ENCODE measurements at places on chromosomes 11 and 22.
A peak's percentile ranks its signal among the peaks of the same experiment; 100 is the strongest.

- no peak for DNase-seq
Measured at GRCh38 chr11:36456156-36456555, 53.9 kb downstream of the TRAF6 start.

GRCh38 chr22:30969532-30970355 is 679 bp downstream of the TUG1 start:
- DNase-seq = no peak

DNA sequence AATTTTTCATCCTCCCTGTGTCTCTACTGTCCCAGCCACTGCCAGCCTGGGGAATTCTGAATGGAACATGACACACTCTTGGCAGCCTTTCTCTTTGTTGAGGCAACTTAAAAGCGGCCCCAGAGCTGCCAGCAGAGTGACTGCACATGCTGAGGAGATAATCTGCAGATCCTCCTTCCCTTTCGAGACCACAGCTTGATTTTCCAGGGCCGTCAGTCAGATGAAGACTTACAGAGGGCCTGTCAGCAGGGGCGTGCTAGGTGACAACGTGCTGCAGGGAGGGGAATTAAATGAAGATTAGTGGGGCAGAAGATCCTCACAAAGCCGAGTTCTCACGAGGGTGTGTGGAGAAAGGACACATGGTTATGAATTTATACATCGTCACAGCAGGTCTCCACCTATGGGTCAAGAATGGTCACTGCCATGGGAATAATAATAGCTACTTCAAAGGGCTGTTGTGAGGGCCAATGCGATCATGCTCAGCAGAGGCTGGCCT is 193.5 kb upstream of the PITPNB start:
- peak; percentile 7 for DNase-seq

- no peak for DNase-seq
Measured at GRCh38 chr11:78922859-78923625, 348.4 kb upstream of the NARS2 start.

- DNase-seq = no peak
Measured at GRCh38 chr22:25083056-25083806, 116.4 kb upstream of the CRYBB3 start.

- DNase-seq = no peak
Measured at GRCh38 chr22:37416389-37416788, 10.9 kb downstream of the ELFN2 start.

DNA sequence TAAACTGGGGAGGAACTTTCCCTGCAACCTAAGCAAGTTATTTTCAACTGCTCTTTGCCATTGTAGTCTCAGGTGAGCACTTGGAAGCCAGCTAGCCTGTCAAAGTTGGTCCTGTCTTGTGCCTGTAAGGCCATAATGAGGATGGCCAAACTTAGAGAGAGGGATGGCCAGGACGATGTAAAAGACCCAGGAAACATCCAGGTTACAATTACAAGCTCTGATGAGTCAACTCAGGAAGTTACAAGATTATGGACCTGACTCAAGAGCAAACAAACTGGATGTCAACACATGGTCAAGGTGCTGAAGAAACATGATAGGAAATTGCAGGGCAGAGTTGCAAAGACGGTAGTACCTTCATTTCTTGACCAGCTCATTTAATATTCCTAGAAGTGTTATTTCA is 1.6 kb downstream of the GTPBP1 start:
- no peak for DNase-seq

GRCh38 chr22:27224485-27225374 is 567.3 kb downstream of the MIAT start:
- DNase-seq = no peak

GRCh38 chr11:70448983-70449567 is 50.7 kb downstream of the CTTN start:
- no peak for DNase-seq

- no peak for DNase-seq
Measured at GRCh38 chr11:102802341-102802740, 4.4 kb upstream of the MMP1 start.

DNA sequence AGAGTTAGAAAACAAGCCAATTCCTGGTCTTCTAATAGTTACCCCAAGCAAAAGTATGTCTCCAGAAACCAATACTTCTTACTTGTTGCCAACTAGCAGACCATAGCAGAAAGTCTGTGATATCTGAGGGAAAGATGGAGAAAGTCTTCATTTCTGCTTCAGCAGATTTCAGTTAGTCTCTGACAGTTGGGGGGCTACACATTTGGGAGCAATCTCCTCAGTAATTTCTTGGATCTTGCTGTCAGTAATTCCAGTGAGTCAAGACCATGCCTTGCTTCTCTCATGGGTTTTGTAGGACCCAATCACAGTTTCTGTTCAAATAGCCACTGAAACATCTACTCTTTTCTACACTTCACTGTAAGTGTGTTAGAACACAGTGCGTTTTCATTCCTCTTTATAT is 118.8 kb downstream of the ATXN10 start:
- DNase-seq = no peak

DNA sequence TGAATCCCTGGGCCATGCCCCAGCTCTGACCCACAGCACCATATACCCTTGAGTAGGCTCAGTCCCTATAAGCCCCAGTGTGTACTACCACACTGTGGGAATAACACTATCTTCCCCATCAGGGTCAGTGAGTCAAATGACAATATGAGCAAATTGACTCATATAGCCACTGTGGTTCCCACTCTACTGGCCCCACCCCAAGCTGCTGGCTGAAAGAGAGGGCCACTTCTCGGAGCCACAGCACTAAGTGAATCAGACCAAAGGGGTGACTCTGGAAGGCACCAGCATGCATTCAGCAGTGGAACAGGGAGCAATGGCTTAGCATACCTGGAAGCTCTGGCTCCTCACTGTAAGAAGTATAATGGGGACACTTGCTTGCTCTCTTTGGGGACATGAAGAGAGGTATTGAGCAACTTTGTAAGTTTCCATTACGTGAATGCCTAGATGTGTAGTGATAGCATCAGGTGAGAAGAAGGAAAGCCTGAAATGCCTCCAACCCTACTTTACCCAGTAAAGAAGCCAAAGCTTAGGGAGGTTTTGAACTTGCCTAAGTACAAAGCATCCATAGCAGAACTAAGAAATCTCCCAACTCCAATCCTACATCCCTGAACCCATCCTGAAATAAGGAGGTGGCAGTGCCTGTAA is 13.5 kb downstream of the CD59 start:
- DNase-seq = no peak

GRCh38 chr11:17544181-17544622 is at the start of gene USH1C:
Gene USH1C, minus strand, starts transcription at chr11:17544416. Its CDS starts 109 bp downstream, at chr11:17544307.
- DNase-seq = no peak

- DNase-seq = no peak
Measured at GRCh38 chr22:32389685-32390084, 22.4 kb downstream of the RTCB start.

- DNase-seq = no peak
Measured at GRCh38 chr11:109747839-109748238, 325.8 kb downstream of the C11orf87 start.

DNA sequence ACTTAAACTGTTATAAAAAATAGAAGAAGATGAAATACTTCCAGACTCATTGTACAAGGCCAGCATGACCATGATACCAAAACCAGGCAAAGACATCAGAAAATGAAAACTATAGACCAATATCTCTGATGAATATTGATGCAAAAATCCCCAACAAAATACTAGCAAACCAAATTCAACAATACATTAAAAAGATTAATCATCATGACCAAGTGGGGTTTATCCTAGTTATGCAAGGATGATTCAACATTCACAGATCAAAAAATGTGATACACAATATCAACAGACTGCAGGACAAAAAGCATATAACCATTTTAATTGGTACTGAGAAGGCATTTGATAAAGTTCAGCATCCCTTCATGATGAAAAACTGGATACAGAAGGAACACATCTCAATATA is 824.5 kb upstream of the RAG2 start:
- DNase-seq = no peak

GRCh38 chr11:110075105-110075846 is 17.9 kb upstream of the ZC3H12C start:
- no peak for DNase-seq

GRCh38 chr11:120086651-120087050 is 51.3 kb downstream of the TRIM29 start:
- no peak for DNase-seq

GRCh38 chr11:64314805-64315561 is 2.4 kb downstream of the TRMT112 start:
- DNase-seq = no peak

GRCh38 chr11:41536021-41536568 is 76.6 kb upstream of the LRRC4C start:
- no peak for DNase-seq

GRCh38 chr11:3686751-3687150 is 15.6 kb upstream of the CHRNA10 start:
- DNase-seq = no peak

GRCh38 chr11:33172996-33173395 is 11.7 kb upstream of the CSTF3 start:
- no peak for DNase-seq

DNA sequence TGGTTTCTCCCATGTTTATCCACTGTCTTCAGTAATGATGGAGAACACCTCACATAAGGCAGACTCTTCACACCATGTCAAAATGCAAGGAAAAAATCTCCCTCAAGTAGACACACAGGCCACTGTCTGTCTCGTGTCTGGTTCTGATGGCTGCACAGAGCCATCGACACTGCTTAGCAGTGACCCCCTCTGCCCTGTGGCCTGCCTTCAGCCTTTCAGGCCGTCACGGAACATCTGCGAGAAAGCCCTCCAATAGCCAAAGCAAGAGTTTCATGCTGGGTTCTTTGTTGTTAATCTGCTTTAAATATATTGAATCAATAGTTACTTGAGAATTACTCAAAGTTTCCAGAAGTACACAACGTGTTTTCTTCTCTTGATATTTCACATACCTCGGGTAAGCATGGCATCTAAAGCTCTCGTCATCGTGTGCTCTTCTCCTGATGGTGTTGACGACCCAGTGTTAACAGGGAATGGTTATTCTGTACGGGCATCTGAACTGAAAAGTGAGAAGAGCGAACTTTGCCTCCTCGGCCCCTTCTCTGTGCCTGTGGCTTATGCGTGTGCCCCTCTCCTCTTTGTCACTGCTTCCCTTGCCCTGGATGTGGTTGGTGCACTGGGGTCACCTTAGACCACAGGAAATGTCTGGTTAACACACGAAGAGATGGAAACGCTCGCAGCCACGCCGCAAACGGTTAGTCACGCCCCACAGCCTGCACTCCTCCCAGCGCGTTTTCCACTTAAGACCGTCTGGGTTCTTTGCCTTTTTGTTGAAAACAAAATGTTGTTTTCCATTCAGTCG is 33.4 kb upstream of the CTTN start:
- DNase-seq = no peak

GRCh38 chr22:29202212-29203192 is 3.2 kb upstream of the EMID1 start:
- peak; percentile 77 for DNase-seq

DNA sequence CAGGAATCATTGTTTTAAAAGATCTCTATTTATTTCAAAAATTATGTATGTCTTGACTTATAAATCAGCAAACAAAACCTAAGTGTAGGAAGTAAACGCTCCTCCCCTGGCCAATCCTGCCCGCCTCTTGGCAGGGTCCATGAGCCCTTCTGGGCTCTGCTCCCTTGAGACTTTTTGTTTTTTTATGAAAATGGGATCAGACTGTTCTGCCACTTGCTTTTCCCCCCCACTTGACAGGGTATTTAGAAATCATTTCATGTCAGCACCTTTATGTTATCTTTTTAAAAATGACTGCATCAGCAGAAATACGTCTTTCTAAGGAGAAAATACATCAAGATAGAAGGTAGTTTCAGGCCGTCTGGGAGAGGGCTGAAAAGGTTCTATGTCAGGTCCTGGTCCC is 35.6 kb downstream of the FBLN1 start:
- DNase-seq = no peak

- no peak for DNase-seq
Measured at GRCh38 chr11:689625-690024, 5.4 kb downstream of the DEAF1 start.

- peak; percentile 5 for DNase-seq
Measured at GRCh38 chr11:72930008-72930407, 115.8 kb downstream of the ATG16L2 start.

GRCh38 chr11:77259641-77260040 is 41.8 kb downstream of the GDPD4 start:
- DNase-seq = no peak

DNA sequence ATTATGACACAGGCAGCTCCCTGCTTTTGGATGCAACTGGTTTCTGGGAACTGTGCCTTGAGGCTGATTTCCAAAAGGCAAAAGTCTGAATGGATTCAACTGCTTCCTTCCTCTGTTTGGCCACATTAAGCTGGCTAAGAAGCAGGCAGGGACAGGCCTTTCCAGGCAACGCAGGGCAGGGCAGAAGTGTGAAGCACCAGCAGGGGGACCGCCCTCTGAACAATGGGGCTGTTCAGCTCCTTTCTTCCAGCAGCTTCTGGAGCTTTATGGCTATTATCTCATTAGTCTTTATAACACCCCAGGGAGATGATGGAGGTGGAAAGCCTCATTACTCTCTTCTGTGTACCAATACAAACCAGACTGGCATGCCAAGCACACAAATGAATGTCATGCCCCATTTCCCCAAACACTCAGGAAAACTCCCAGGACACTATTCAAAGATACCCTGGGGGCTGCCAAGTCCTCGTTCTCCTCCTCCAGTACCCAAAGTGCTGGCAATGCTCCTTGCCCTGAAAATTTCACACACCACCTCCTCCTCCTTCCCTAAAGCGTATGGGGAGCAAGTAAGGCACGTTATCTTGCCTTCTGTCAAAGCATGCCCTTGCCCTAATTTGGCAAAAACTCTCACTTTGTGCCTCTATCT is 21.3 kb downstream of the MORC2 start:
- DNase-seq = peak; percentile 36

- no peak for DNase-seq
Measured at GRCh38 chr11:59102259-59102765, 4.7 kb upstream of the FAM111B start.

GRCh38 chr22:43257549-43257948 is 70.6 kb upstream of the TTLL12 start:
- no peak for DNase-seq

- no peak for DNase-seq
Measured at GRCh38 chr11:102318469-102318868, 1.2 kb downstream of the BIRC3 start.

- no peak for DNase-seq
Measured at GRCh38 chr11:12245549-12246016, 131.8 kb upstream of the PARVA start.

- DNase-seq = no peak
Measured at GRCh38 chr11:44305470-44306051, 4.4 kb downstream of the ALX4 start.

Data from DMS153 (cell line).